CD14-positive monocyte (primary cell): ENCODE measurements at places on chromosomes 1 and 21.

GRCh38 chr1:218656301-218657037 lies 311.3 kb downstream of the TGFB2 start:
- H3K4me3 ChIP-seq = no peak overlapping the region
- H3K27ac ChIP-seq = no peak overlapping the region
- H3K36me3 ChIP-seq = no peaks in the 10 kb centered on the region
- no peak for DNase-seq
- H3K4me1 ChIP-seq = no peaks in the 10 kb centered on the region

DNA sequence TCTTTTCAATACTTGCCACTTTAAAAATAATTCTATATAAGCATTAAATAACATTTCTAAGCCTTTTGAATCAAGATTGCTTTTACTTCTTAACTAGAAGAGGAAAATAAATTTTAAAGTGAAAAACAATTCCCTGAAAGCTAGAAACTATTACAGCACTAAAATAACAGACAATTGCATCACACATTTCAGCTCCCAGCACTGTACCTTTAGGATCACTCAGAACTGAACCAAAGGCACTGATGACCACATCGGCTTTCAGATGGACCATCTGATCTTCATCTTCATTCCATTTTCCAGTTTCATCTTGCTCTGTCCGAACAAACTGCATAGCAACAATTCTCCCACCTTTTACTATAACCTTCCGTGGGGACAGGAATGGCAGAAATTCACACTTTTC lies 347.3 kb downstream of the DPYD start:
- H3K27me3 ChIP-seq = no peaks in the 10 kb centered on the region
- no peak for DNase-seq
- H3K4me3 ChIP-seq = no peak overlapping the region
- peaks cover 53% of the 10 kb centered on the region for H3K36me3 ChIP-seq
- H3K27ac ChIP-seq = no peak overlapping the region

GRCh38 chr1:225817611-225818061 lies 7.7 kb downstream of the EPHX1 start:
- H3K4me1 ChIP-seq = peaks cover 27% of the 10 kb centered on the region
- no peak overlapping the region for H3K4me3 ChIP-seq

DNA sequence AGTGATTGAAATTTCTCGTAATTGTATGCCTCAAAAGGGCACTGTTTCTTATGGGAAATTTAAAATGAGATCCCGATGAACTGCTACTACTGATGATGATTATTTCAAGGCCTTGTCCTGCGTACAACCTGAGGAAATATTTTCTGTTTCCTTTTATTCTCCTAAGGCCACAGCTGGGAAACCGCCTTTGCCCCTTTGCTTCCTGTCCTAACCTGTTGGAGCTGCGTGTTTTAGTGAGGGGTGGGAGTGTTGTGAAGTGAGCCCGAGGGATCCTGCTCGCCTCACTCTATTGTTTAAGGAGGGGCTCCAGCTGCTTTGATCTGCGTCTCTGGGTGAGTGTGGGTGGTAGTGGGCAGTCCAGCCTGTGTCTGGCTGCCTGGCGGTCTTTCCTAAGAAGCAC lies 14.4 kb downstream of the LAMC2 start:
- no peak for DNase-seq
- H3K4me1 ChIP-seq = no peaks in the 10 kb centered on the region
- H3K27ac ChIP-seq = no peak overlapping the region
- peaks cover 2% of the 10 kb centered on the region for H3K27me3 ChIP-seq

GRCh38 chr1:153190373-153190772 lies 12.9 kb upstream of the LELP1 start:
- DNase-seq = no peak
- no peak overlapping the region for H3K4me3 ChIP-seq
- H3K27me3 ChIP-seq = no peaks in the 10 kb centered on the region
- no peak overlapping the region for H3K27ac ChIP-seq
- no peaks in the 10 kb centered on the region for H3K36me3 ChIP-seq

DNA sequence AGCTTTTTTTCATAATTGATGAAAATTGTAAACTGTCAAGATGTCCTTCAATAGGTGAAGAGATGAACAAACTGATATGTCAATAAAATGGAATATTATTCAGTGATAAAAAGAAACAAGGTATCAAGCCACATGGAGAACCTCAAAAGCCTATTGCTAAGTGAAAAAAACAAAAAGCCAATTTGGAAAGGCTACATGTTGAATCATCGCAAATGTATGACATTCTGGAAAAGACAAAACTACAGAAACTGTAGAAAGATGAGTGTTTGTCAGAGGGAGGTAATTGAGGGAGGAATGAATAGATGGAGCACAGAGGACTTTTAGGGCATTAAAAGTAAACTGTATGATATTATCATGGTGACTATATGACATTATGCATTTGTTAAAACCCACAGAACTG lies 34.5 kb upstream of the USP25 start:
- no peak overlapping the region for H3K27ac ChIP-seq
- H3K4me3 ChIP-seq = no peak overlapping the region
- no peak for DNase-seq
- H3K27me3 ChIP-seq = no peaks in the 10 kb centered on the region
- H3K4me1 ChIP-seq = peaks cover 4% of the 10 kb centered on the region

DNA sequence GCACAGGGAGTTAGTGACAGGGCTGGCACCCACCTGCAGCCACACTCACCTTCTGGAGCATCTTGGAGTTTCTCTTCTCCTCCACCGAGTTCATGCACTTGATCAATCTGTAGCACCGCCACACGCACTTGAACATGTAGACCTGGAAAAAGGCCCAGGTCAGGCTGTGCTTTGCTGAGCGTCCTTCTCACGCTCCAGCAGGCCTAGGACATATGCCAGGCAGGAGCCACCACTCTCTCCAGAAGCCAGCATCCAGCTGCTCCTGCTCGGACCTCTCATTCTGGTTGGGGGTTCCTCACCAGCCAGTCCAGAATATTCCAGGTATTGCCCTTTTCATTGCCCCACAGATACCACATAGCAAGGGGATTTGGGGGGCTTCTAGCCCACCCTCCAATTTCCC lies 11.7 kb upstream of the MATN1 start:
- peaks cover 79% of the 10 kb centered on the region for H3K36me3 ChIP-seq
- no peak overlapping the region for H3K27ac ChIP-seq
- H3K4me3 ChIP-seq = no peak overlapping the region
- H3K4me1 ChIP-seq = peaks cover 7% of the 10 kb centered on the region
- H3K27me3 ChIP-seq = no peaks in the 10 kb centered on the region

- peaks cover 16% of the 10 kb centered on the region for H3K27me3 ChIP-seq
- H3K36me3 ChIP-seq = no peaks in the 10 kb centered on the region
- H3K4me3 ChIP-seq = peak within 1 kb of the TSS; percentile 82
- DNase-seq = peak; percentile 13
Observed at GRCh38 chr1:65792669-65793358, at the start of gene PDE4B. Gene PDE4B, plus strand, starts transcription at chr1:65792895.

GRCh38 chr1:20185834-20186782 lies at the start of the genes PLA2G2C and UBXN10:
Gene PLA2G2C, minus strand, starts transcription at chr1:20186518. Its CDS starts 9,155 bp downstream, at chr1:20177363.
Gene UBXN10, plus strand, starts transcription at chr1:20186096. Its CDS starts 4,466 bp downstream, at chr1:20190562.
- no peak within 1 kb of the TSS for H3K27ac ChIP-seq
- H3K36me3 ChIP-seq = no peaks in the 10 kb centered on the region

GRCh38 chr1:110559157-110559556 lies 40.2 kb upstream of the KCNA10 start:
- no peak for DNase-seq
- H3K4me3 ChIP-seq = no peak overlapping the region
- no peaks in the 10 kb centered on the region for H3K4me1 ChIP-seq
- peaks cover 43% of the 10 kb centered on the region for H3K27me3 ChIP-seq
- H3K27ac ChIP-seq = no peak overlapping the region
- H3K36me3 ChIP-seq = no peaks in the 10 kb centered on the region

GRCh38 chr1:224042557-224043118 lies 71.3 kb upstream of the FBXO28 start:
- H3K4me1 ChIP-seq = no peaks in the 10 kb centered on the region
- no peaks in the 10 kb centered on the region for H3K36me3 ChIP-seq
- H3K4me3 ChIP-seq = no peak overlapping the region
- DNase-seq = no peak
- no peak overlapping the region for H3K27ac ChIP-seq

DNA sequence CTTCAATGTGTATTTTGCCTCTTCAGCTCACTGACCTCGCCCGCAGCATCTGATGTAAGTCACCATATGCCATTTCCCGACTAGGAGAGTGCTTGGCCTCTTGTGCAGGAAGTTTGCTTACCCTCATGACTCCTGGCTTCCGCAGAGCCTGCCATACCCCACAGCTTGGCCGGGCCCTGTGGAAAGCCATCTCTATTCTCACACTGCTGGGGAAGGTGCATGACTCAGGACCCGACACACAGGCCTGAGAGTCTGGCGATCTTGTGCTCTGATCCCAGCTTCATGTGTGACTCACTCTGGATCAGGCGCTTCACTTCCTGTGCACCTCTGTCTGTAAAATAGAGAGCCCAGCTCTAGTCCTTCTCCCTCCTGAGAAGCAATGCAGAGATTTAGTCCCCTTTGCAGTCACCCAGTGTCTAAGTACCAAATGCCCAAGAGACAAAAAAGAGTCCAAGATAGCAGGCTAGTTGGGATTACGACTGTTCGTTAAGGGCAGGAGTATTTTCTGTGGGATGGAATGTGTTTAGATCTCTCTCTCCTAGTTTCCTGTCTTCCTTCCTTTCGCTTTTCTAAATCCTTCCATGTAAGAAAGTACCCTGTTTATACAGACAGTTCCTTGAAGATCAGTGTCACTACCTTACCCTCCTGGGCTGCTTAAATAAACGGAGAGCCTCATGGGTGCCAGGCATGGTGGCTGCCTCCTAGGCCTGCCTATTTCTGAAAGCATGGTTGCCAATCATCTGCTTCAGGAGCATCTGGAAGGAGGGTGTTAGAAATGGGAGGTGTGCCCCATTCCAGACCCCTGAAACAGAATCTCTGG lies 62.8 kb upstream of the KIF26B start:
- no peaks in the 10 kb centered on the region for H3K4me1 ChIP-seq
- DNase-seq = no peak
- peaks cover 19% of the 10 kb centered on the region for H3K36me3 ChIP-seq
- no peaks in the 10 kb centered on the region for H3K27me3 ChIP-seq
- no peak overlapping the region for H3K27ac ChIP-seq

DNA sequence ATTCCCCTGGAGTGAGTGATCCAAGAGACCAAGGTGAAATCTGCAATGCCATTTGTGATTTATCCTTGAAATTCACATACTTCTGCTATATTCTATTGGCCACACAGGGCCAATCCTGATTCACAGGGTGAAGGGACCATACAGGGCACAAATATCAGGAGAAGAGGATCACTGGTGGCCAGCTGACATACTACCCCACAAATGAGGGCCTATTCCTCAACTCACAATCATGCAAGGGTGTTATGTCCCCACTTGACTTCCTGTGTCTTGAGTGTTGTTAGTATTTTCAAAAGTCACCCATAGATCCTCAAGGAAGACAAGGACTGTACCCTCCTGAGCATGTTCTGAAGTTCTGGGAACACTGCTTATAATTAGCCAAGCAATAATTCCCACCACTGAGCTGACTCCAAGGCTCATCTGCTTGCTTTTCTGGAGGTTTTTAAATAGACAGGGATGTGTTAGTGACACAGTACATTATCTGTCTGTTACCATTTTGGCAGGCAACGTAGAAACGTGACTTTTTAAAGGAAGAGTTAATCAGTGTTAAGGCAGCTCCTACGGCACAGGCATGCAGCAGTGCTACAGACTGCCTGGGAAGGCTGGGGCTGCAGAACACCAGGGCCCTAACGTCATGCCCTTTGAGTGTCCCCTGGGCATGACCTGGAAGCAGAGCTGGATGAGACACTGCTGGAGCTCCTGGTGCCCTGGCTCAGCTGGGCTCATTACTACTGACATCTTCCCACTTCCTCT lies 137.4 kb downstream of the FAM78B start:
- no peaks in the 10 kb centered on the region for H3K4me1 ChIP-seq
- no peaks in the 10 kb centered on the region for H3K36me3 ChIP-seq
- H3K4me3 ChIP-seq = no peak overlapping the region
- H3K27ac ChIP-seq = no peak overlapping the region

GRCh38 chr1:87197641-87198040 lies 131.0 kb upstream of the LMO4 start:
- H3K27ac ChIP-seq = no peak overlapping the region
- H3K36me3 ChIP-seq = no peaks in the 10 kb centered on the region
- no peaks in the 10 kb centered on the region for H3K27me3 ChIP-seq
- H3K4me1 ChIP-seq = peaks cover 7% of the 10 kb centered on the region
- no peak overlapping the region for H3K4me3 ChIP-seq
